ENCODE measurements at places on chromosomes 7 and 10.
A peak's percentile ranks its signal among the peaks of the same experiment; 100 is the strongest.

DNA sequence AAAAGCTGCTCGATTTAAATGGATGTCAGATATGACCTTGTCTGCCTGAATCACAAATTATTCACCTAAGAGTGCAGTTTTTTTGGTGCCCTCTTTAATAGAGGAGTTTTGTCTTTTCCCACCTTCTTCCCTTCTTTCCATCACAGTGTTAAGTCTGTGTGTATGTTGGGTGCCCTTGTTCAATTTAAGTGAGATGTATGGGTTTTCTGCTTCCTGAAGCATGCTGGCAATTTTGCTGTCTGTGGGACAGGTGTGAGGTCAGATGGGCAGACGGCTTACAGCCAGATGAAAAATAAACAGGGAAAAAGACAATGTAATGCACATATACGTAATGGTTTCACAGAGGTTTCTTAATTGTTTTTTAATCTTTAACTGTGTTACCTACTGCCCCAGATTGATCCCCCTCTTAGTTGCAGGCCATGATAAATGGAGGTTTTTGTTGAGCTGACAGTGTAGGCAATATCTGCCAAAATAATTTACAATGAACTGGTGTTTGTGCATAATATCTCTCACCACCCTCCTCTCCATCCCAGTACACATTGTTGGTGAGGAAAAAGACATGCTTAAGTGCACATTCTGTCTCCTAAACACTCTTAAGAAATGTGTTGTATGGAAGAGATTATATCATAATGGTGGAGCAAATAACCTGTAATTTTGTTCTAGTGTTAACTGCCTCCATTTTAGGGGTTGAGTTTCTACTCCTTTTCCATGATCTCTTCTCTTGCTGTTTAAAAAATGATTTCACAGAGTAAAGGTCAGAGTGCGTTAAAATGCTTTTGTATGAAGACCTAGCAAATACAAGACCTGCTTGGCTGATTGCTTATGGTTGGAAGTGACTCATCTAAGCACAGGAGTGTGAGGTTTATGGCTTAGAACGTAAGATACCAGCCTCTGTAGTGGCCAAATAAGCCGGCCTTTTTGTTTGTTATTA lies 123.9 kb downstream of the LRRC4 start:
- peak; percentile 62 for DNase-seq

- DNase-seq = no peak
Observed at GRCh38 chr7:74173491-74173865, 678 bp upstream of the EIF4H start.

- DNase-seq = no peak
Observed at GRCh38 chr10:114498413-114499111, 94.3 kb upstream of the AFAP1L2 start.

GRCh38 chr7:50867034-50867356 lies 84.3 kb upstream of the GRB10 start:
- DNase-seq = no peak

GRCh38 chr10:118213436-118213835 lies 128.7 kb downstream of the FAM204A start:
- DNase-seq = no peak

DNA sequence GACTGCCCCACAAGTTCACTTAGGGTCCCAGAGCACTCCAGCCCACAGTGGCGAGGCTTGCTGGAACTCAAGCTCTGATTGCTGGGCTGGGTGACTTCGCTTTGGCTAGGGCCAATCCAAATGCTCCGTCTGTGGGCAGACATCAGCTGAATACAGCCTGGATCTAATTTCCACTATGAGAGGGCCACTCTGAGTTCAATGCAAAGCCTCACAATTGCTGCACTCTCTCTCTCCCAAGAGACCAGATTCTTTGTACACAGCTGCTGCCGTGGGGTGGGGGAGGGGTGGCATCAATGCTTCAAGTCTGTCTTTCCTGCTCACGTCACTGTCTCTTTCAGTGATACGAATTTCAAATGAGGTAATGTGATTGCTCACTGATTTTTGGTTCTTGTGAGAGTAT lies 47.3 kb upstream of the BPGM start:
- DNase-seq = no peak

- DNase-seq = peak; percentile 5
Observed at GRCh38 chr7:95840953-95841950, 68.9 kb downstream of the DYNC1I1 start.

- no peak for DNase-seq
Observed at GRCh38 chr10:95789902-95790301, 33.9 kb downstream of the ENTPD1 start.

- peak; percentile 95 for DNase-seq
Observed at GRCh38 chr7:84697506-84697905, 489.4 kb downstream of the SEMA3D start.

GRCh38 chr7:156566812-156567549 lies 73.6 kb upstream of the RNF32 start:
- no peak for DNase-seq

GRCh38 chr10:36119455-36119854 lies 477.4 kb upstream of the FZD8 start:
- DNase-seq = no peak

GRCh38 chr7:73683788-73684693 lies 644 bp downstream of the BUD23 start:
- DNase-seq = no peak

- DNase-seq = no peak
Observed at GRCh38 chr7:81394029-81394428, 375.8 kb downstream of the HGF start.

DNA sequence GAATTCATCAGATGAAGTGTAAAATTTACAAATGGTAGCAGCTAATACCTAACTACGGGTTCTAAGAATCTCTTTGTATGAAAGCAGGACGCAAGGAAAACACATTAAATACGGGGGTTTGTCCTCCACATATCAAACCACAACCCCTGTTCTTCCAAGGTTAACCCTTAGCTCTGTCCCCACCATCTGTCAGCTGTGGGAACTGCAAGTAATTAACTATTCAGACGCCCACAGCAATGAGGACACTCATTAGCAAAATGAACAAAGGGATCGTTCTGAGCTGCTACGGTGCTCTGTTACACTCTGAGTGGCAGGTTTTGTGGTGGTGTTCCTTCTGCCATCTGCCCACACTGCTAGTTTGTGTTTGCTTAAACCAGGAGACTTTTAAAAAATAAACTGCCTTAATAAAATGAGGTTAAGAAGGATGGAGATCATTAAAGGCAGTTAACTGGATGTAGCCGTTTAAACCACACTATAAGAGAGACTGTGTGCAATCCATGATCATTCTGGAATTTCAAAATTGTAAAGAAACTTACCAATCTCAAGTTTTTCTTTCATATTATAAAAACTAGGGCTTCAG lies 51.4 kb downstream of the C10orf67 start:
- peak; percentile 40 for DNase-seq

- no peak for DNase-seq
Observed at GRCh38 chr10:35592441-35592840, 12.7 kb upstream of the GJD4 start.

- DNase-seq = peak; percentile 97
Observed at GRCh38 chr7:33874943-33875342, 30.4 kb upstream of the BMPER start.

- DNase-seq = no peak
Observed at GRCh38 chr10:51075873-51076229, 1.6 kb downstream of the PRKG1 start.

DNA sequence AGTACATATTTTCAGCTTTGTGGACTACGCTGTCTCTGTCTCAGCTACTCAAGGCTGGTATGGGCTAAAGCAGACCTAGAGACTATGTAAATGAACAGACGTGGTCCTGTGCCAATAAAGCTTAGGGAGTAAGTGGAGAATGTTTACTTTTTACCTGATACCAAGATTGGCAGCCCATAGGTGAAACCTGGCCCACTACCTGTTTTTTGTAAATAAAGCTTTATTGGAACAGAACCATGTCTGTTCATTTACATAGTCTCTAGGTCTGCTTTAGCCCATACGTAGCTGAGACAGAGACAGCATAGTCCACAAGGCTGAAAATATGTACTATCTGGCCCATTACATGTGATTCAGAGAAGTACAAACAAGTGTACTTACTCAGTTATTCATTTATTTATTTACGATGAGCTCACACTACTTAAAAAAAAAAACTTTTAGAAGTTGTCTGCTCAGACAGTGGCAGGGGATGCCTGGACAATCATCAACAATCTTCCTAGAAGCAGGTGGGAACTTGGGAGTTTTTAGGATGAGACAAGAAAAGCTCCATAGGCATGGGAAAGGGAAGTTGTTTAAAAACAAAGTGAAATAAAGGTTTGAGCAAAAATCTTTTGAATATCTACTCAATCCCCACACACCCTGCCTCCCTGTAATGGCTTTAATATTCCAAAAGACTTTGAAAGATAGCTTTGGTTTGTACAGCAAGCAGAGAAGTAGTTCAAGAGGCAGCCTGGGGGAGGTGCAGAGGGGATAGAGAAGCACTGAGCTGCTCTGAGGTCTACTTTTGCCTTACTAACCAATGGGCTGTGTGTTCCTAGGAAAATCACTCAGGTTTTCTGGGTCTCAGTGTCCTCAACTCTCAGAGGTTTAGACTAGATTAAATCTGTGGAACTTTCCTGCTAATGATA lies 114.4 kb upstream of the AFAP1L2 start:
- DNase-seq = no peak

- DNase-seq = peak; percentile 42
Observed at GRCh38 chr10:62818426-62819011, 2.4 kb upstream of the EGR2 start.

DNA sequence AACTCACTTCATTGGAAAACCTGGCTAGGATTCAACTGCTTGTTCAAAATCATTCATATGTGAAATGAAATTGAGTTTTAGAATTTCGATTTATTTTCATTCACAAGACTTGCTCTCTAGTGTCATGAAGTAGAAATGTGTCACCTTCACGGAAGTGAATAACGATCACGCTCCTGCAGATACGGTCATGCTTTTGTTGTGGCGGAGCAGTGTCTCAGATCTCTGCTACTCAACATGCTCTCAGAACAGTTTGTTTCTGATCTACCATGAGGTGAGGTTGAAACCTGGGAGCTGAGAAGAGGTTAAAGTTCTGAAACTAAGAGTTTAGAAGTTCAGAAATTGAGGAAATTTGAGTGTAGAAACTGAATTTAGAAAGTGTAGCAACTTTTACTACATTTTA lies 13.8 kb upstream of the PITRM1 start:
- no peak for DNase-seq

GRCh38 chr10:43870968-43871439 lies 222.3 kb upstream of the ZNF32 start:
- DNase-seq = no peak

- DNase-seq = peak; percentile 85
Observed at GRCh38 chr10:67602268-67602950, 93.6 kb downstream of the CTNNA3 start.

DNA sequence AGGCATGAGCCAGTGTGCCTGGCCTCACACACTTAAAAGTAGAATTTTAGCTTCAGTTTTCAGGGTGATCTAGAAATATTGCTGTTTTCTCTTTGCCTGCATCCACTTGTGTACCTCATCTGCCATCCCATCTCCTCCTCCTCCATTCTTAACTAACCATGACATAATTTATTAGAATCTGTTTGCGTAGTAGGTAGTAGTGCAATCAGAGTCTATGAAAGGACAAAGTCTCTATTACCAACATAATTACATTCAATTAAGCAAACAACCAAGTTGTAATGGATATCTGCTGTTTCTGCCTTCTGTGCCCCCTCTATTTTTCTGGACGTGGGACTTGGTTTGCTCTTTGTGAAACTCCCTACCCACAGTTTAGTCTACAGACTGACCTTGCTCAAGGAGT lies 72.9 kb downstream of the CDK14 start:
- no peak for DNase-seq

DNA sequence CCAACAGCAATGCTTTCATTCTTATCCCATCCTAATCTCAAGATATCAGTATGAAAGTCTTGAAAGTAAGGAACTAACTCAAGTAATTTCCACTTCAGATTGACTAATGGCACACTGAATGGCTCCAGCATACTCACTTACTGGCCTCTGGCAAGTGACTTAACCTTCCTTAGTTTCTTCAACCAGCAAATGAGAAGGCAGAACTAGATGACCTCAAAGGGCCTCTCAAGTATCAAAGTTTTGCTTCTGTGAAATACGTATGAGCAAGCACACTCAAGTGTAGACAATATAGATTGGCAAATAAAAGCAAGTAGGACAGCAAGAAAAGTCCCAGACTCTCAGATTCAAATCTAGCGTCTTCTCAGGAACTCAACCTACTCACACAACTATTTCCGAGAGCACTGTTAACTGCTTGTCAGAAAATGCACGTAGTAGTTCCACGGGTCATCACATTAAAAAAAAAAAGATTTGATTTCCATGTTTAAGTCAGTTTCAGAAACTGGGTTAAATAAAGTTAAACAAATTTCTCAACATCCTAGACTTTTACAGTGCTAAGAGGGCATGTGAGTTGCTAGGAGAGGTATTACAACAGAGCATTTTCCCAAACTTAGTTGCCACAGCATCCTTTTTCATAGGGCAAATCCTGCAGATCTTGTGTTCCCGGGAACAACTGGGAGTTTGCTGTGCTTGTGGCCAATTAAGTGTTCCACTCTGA lies 276.9 kb upstream of the KLF14 start:
- DNase-seq = peak; percentile 44

GRCh38 chr7:138981332-138982203 lies at the start of gene KIAA1549:
KIAA1549 (minus strand) TSS chr7:138981389; CDS start chr7:138981269, 120 bp downstream.
- peak; percentile 74 for DNase-seq

DNA sequence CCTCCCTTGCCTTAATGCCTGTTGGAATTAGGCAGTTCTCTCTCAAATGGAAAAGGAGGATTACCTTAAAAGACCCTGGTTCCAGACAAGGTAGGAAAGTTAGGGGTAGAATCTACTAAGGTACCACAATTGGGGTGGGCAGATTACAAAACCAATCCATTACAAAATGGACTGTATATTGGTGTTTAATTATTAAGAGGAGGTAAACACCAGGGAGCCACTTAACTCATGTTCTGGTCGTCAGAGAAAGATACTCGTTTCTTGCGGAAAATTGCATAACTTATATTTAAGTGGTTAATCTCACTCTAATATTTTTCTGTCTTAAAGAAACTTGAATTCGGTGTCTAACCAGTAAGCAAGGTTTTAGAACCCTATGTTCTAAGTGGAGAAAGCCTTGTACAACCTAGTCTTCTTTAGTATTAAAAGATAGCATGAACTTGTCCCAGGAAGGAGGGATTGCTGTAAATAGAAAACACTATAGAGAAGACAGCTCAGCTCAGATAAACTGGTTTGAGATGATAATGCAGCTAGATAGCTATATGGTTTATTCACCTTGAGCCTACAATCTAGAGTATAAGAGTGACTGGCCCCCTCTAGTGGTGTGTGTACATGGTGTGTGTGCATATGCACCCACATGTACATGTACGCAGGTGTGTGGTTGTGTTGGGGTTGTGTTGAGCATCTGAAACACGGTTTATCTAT lies 58.0 kb upstream of the STRIP2 start:
- DNase-seq = peak; percentile 49

GRCh38 chr7:2014391-2015241 lies 218.1 kb downstream of the MAD1L1 start:
- DNase-seq = no peak

DNA sequence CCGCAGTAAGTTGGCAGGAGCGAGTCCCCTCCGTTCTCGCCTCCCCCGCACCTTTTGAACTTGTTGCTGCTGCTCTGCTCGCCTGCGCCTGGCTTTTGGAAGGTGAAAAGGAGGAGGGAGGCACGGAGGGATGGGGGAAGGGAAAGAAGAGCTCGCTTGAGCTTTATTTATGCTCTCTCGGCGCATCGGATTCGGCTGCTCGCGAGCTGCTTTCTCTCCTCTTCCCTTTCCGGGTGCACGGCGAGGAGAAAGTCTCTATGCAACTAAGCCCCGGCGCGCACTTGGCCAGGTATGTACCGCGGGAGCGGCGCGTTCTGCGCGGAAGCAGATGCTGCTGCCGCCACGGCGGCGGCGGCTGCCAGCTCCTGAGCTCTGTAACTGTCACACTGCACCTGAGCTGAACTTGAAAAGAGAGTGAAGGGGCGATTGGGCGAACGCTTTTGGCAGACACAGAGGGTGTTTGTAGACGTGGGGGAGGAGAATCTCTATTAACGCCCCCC lies 551 bp downstream of the KCND2 start:
- peak; percentile 28 for DNase-seq

All from cardiac fibroblast (primary cell).